ENCODE measurements at places on chromosomes 5 and 9.

DNA sequence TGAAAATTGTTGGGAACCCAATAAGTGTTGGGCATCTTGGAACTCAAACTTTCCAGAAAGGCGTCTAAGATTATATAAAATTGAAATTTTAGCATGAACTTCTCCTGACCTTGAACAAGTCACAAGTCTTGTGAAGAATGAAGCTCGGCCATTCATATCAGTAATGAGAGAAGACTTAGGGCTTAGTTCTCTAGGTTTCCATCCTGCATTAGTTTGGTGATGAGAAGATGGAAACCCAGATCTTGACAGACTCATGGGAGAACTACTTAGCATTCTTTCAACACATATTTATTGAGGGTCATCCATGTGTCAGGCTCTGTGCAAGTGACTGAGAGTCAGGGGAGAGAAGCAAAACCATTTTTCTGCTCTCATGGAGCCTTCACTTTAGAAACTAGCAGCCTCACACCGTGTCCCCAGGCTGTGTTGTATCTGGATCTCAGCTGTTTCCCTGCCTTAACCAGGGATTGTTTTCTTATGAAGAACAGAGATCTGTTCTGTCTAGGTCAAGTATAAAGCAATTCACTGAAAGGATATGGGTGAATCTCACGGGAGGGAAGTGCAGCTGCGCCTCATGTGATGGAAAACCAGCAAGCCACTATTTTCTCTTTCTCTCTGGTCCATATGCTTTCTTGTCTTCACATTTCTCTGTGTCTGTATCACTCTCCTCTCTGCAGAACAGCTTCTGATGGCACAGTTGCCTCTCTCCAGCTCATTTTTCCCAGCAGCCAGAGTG, 3.4 kb downstream of the GARNL3 start:
- DNase-seq = no peak

DNA sequence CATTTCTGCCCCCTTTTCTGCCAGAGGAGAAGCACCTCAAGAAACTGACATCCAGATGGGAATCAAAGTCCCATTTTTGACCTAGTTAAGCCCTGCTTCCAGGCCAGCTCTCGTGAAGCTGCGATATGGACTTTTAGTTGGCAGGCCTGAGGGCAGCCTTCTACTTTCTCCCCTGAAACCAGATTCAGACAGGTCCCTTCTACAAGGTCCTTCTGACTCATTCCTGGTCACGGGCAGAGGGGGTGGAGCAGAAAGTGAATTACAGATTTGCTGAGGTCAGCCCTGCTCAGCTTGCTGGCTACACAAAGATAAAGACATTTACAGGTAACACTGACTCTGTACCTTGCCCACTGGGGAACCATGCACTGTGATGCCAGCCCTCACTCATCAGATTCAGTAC, 52.8 kb upstream of the TUT7 start:
- no peak for DNase-seq

DNA sequence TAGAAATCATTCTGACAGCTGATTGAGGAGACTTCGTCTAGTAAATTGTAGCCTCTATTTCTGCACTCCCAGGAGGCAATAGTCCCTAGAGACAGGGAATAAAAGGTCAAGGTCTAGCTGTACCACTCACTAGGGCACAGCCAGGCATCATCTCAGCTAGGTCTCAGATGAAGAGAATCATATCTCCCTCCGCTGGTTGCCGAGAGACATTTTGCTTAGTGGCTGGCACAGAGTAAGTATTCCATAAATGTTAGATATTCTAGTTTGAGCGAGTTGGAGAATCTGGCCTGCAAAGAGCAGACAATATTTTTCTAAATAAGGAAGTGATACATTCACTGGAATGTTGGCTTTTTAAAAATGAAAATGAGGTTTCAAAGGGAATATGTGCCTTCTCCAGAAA, 180.4 kb upstream of the ACTBL2 start:
- DNase-seq = no peak

- DNase-seq = no peak
Measured at GRCh38 chr5:71537687-71538086, 49.5 kb upstream of the MCCC2 start.

DNA sequence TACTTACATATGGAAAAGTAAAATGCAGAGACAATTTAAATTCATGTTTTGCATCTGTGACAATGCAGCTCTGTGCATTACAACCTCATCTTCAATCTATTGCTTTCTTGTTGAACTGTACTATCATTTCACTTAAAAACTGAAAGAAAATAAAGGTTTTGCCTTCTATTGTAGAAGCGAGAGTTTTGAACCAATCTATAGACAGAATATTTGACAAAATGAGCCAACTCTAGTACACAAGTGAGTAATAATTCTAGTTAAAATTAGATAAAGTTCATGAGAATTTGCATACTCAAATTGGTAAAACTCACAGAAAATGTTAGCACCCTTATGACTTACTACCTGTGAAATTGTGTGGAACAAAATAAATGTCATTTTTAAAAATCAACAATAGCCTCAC, 123.7 kb downstream of the EDIL3 start:
- DNase-seq = no peak

DNA sequence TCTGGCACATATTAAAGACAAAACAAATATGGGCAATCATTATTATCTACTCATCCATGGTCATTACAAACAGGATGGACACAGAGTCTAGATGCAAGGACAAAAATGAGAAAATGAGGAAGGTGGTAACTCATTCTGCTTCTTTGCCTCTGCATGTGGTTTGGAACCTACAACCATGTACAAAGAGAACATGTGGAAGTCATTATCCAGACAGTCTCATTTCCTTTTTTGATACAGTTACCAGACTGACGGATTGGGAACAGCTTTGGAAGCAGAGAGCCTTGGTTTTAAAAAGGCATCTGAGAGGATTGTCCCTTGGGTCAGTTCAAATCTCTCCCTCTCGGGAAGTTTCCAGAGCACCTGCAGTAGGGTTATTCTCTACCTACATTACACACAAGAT, 433.4 kb upstream of the TNC start:
- no peak for DNase-seq

All from CD4-positive, alpha-beta T cell (primary cell).